ENCODE measurements at places on chromosomes 4 and X.

DNA sequence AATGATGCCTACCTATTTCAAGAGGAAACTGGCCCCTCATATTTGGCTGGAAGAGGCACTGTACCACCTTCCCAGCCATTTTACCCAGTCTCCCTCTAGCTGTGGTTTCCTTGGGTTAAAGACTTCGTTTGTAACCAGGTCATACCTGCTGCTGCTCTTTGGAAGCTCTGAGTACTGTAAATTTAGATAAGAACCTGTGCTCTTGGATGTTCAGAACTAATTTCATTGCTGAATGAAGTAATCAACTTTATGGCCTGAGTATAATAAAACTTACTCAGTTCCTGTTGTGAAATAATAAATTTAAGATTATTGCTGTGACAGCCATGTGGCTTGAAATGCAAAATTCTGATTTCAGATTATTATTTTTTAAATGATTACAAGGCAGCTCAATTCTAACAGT, 12.2 kb downstream of the MTTP start:
- no peak overlapping the region for H3K4me3 ChIP-seq
- H3K27ac ChIP-seq: no peak overlapping the region
- H3K4me1 ChIP-seq: no peaks in the 10 kb centered on the region

DNA sequence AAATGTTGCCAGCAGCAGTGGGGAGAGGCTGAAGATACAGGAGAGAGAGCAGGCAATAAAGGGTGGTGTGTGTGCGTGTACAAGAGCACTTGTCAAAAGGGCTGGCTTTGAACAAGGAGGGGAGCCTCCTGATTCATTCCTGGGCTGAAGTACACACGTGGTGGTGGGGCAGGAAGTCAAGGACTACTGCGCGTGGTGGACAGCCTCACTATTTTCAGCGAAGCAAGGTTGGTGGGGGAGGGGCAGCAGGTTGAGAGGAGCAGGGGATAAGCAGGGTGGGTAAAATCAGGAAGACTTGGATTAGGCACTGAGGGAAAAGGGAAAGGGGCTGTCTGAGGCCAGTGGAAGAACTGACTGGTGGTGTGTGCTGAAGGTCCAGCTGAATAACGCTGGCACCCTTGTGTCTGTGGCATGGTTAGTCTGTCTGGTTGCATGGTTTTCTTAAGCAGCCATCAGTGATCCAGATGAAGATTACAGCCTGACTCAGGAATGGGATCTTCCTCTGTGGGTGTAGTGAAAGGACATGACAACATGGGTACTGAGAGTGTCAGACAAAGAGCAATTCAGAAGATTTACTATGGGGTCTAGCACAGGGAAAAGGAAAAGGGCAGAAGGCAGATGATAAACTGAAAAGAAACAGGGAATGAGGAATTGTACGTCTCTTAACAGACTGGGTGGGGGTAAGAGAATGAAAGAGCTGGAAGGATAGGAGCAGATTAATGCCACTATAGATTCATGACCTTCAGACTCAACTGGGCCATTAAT, 149.8 kb downstream of the CHM start:
- H3K27me3 ChIP-seq: no peaks in the 10 kb centered on the region
- H3K4me1 ChIP-seq: no peaks in the 10 kb centered on the region
- no peak overlapping the region for H3K27ac ChIP-seq
- DNase-seq: no peak
- H3K36me3 ChIP-seq: no peaks in the 10 kb centered on the region

DNA sequence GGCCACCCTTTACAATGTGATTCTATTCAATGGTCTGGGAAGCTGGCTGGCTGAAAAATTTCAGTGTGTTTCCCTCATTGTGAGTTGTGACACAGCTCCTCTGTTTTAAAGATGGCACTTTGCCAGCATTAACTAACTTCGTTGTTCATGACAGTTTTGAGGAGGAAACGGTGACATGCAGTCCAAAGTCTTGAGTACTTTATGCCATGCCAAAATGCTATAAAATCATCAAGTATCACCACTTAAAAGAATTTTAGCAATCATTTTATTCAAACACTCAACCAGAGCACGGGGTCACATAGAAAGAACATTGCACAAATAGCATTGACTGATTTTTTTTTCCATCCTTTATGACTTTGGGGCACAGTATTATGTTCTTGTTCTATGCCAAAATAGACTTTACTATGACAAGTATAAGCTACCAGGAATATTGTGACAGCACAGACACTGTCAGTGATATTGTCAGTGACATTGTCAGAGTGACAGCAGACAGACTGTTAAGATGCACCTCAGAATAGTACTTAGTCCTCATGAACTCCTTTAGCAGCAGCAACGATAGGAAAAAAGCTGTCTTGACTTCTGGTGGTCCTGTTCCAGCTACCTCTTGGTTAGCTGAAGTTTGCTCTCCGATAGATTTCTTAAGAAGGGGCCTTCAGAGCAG, 46.7 kb downstream of the CXCL13 start:
- DNase-seq: no peak
- H3K4me3 ChIP-seq: no peak overlapping the region
- no peaks in the 10 kb centered on the region for H3K27me3 ChIP-seq
- no peak overlapping the region for H3K27ac ChIP-seq
- H3K36me3 ChIP-seq: no peaks in the 10 kb centered on the region

GRCh38 chr4:164438321-164438720, 315.6 kb upstream of the SMIM31 start:
- no peak overlapping the region for H3K27ac ChIP-seq
- DNase-seq: no peak
- H3K36me3 ChIP-seq: no peaks in the 10 kb centered on the region
- H3K4me1 ChIP-seq: peaks cover 23% of the 10 kb centered on the region
- no peaks in the 10 kb centered on the region for H3K27me3 ChIP-seq
- no peak overlapping the region for H3K4me3 ChIP-seq

DNA sequence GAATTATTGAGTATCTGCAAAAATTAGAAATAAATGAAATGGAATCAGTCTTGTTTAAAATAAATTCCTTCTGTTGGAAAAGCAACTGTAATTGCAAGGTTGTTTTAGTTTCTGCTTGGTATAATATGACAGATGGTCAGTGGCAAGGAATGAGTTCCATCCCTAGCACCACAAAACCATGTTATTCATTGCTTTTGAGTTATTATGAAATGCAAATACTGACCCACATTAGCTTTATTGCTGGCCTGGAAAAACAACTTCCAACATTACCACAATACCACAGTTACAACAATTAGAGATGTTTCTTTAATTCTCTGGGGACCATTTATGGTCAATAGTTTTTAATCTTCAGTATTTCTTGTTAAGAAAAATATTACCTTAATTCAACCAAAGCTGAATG, 194.4 kb downstream of the TMA16 start:
- no peak for DNase-seq
- H3K36me3 ChIP-seq: no peaks in the 10 kb centered on the region
- no peak overlapping the region for H3K4me3 ChIP-seq
- H3K27ac ChIP-seq: no peak overlapping the region

DNA sequence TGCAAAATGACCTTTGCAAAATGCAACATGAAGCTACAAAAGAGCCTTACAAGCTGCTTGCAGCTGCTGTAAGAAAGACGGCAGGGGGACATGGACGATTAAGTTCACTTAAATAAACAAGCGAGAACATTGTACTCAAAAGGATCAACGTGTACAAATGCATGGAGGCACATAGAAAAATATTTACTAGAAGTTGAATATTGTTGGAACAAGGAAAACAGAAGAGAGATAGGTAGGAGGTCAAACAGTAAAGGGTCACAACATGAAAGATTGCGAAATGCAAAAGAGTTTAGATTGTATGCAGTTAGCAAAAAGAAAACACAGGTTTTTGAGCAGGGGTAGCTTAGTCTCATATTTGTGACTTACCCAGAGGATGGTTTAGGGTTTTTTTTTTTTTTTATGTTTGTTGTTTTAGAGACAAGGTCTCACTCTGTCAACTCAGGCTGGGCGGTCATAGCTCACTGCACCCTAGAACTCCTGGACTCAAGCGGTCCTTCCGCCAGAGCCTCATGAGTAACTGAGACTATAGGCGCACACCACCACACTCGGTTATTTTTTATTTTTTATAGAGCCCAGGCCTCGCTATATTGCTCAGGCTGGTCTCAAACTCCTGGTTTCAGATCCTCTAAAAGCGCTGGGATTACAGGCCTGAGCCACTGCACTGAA, 1.4 kb upstream of the PHF8 start:
- peaks cover 29% of the 10 kb centered on the region for H3K4me1 ChIP-seq
- H3K27ac ChIP-seq: peak overlapping the region; percentile 95
- H3K4me3 ChIP-seq: no peak overlapping the region
- peaks cover 13% of the 10 kb centered on the region for H3K36me3 ChIP-seq

- peaks cover 39% of the 10 kb centered on the region for H3K4me1 ChIP-seq
- H3K4me3 ChIP-seq: no peak overlapping the region
- peak overlapping the region; percentile 83 for H3K27ac ChIP-seq
- DNase-seq: peak; percentile 12
- H3K27me3 ChIP-seq: no peaks in the 10 kb centered on the region
Measured at GRCh38 chrX:107731831-107732502, 43.6 kb downstream of the TSC22D3 start.

DNA sequence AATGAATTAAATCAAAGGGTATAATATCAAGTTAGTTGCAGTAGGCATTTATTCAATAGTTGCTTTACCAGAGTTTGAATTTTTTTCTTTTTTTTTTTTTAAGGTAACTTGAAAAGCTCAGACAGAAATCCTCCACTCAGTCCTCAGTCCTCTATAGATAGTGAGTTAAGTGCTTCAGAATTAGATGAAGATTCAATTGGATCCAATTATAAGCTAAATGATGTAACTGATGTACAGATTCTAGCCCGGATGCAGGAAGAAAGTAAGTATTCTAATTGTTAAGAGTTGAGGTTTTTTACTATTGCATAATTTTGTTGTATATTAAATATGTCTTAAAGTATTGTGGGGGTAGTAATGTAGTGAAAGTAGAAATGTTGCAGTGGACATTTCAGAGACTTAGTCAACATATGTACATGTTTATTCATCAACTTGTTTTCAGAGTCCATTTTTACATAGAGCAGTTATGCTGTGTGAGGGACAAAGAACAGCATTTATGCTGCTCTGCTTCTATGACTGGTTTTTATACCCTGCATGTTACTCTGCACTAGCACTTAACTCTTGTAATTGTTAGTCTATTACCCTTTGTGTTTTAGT, 38.4 kb downstream of the SLAIN2 start:
- H3K4me3 ChIP-seq: no peak overlapping the region
- H3K4me1 ChIP-seq: peaks cover 15% of the 10 kb centered on the region
- peaks cover 55% of the 10 kb centered on the region for H3K36me3 ChIP-seq
- no peak for DNase-seq
- no peaks in the 10 kb centered on the region for H3K27me3 ChIP-seq

GRCh38 chrX:6052111-6052745, 176.4 kb downstream of the NLGN4X start:
- no peaks in the 10 kb centered on the region for H3K27me3 ChIP-seq
- DNase-seq: no peak
- no peak overlapping the region for H3K4me3 ChIP-seq

DNA sequence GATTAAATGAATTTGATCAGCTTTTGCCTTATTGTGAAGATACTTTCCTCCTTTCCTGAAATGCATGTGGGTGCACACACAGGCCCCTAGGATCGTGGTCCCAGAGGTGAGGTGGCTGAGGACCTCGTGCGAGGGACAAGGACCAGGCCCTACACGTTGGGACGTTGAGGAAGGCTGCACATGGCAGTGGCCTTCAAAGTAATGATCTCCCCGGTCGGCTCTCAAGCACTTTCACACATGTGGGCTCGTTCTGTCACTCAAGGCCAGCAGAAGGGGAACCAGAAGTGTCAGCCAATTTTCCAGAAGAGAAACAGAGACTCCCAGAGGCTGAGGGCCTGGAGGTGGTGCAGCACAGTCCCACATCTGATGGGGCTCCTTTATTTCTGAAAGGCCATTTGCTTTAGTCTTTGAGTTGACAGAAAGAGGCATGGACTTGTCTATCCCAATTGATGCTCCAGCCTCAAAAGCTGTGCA, 196.8 kb downstream of the AFAP1 start:
- no peaks in the 10 kb centered on the region for H3K36me3 ChIP-seq
- H3K4me1 ChIP-seq: no peaks in the 10 kb centered on the region
- no peak overlapping the region for H3K4me3 ChIP-seq
- no peaks in the 10 kb centered on the region for H3K27me3 ChIP-seq
- no peak overlapping the region for H3K27ac ChIP-seq
- no peak for DNase-seq

GRCh38 chr4:142563682-142564291, 282.3 kb downstream of the INPP4B start:
- no peaks in the 10 kb centered on the region for H3K36me3 ChIP-seq
- DNase-seq: no peak
- no peaks in the 10 kb centered on the region for H3K4me1 ChIP-seq
- no peak overlapping the region for H3K4me3 ChIP-seq

GRCh38 chrX:24148535-24149350, 786 bp upstream of the ZFX start:
- DNase-seq: no peak
- no peaks in the 10 kb centered on the region for H3K27me3 ChIP-seq
- H3K36me3 ChIP-seq: no peaks in the 10 kb centered on the region
- peaks cover 46% of the 10 kb centered on the region for H3K4me1 ChIP-seq
- peak overlapping the region; percentile 69 for H3K4me3 ChIP-seq

GRCh38 chrX:103428525-103428924, 52.2 kb downstream of the BEX3 start:
- H3K27ac ChIP-seq: no peak overlapping the region
- H3K27me3 ChIP-seq: no peaks in the 10 kb centered on the region
- DNase-seq: no peak
- H3K36me3 ChIP-seq: no peaks in the 10 kb centered on the region
- H3K4me1 ChIP-seq: no peaks in the 10 kb centered on the region
- no peak overlapping the region for H3K4me3 ChIP-seq

GRCh38 chr4:173529477-173530325, at the start of gene HAND2:
HAND2 (minus strand) TSS chr4:173530229; CDS start chr4:173529289, 940 bp downstream.
- H3K36me3 ChIP-seq: no peaks in the 10 kb centered on the region
- peaks cover 15% of the 10 kb centered on the region for H3K27me3 ChIP-seq
- H3K4me3 ChIP-seq: peak within 1 kb of the TSS; percentile 36

- no peak overlapping the region for H3K27ac ChIP-seq
- H3K4me3 ChIP-seq: no peak overlapping the region
- no peak for DNase-seq
- H3K27me3 ChIP-seq: no peaks in the 10 kb centered on the region
Measured at GRCh38 chr4:116959045-116959444, 126.3 kb downstream of the TRAM1L1 start.

DNA sequence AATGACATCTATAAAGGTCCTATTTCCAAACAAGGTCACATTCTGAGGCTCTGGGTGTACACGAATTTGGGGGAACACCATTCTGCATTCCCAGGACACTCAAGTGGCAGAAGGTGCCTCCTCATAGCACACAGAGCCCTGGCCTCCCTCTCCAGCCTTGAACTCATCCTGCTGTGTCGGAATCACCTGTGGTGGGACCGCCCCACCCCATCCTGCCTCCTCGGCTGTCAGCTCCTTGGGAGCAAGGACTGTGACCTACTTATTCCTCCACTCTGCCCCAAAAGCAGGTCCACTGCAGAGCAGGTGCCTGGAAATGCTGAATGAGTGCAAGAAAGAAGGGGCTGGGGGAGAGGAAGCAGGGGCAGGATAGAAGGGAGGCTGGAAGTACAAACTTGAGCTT, 33.5 kb downstream of the HTRA3 start:
- no peaks in the 10 kb centered on the region for H3K4me1 ChIP-seq
- H3K4me3 ChIP-seq: no peak overlapping the region
- no peak for DNase-seq
- H3K27ac ChIP-seq: peak overlapping the region; percentile 3
- H3K27me3 ChIP-seq: no peaks in the 10 kb centered on the region
